ENCODE measurements at places on chromosomes 1 and 21.

GRCh38 chr1:155091071-155092051 is 12.7 kb downstream of the EFNA3 start:
- DNase-seq, result peak; percentile 83

DNA sequence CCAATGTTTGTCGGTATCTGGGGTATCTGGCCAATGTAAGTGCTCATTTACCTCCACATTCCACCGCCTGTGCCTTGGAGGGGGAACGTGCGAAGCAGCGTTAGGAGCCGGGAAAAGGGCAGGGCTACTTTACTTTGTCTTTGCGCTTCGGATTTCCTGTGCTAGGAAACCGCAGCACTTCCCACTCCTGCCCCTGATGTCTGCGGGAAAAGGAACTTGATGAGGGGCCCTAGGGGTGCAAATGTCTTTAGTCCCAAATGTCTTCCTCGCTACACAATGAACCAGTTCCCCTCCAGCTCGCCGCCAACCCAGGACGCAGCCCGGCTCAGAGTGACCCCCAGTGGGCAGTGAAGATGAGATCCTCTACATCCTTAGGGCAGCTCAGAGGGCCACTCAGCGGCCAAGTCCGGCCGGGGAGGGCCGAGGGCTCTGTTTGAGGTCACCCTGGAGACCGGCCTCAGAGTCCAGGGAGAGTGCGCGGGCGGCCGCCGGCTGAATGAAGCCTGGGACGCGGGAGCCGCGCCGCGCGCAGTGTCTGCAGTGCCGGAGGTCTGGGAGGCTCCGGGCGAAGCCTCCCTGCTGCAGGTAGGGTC is at the start of gene DYNLT5:
Gene DYNLT5 (plus strand): TSS at position 460 of the 593 bp plus-strand sequence. CDS start 2,200 bp downstream, outside the sequence.
- DNase-seq, result no peak

- DNase-seq, result no peak
Observed at GRCh38 chr1:31901838-31902509, 36.2 kb downstream of the PTP4A2 start.

- no peak for DNase-seq
Observed at GRCh38 chr1:31637915-31638673, 6.6 kb downstream of the PEF1 start.

DNA sequence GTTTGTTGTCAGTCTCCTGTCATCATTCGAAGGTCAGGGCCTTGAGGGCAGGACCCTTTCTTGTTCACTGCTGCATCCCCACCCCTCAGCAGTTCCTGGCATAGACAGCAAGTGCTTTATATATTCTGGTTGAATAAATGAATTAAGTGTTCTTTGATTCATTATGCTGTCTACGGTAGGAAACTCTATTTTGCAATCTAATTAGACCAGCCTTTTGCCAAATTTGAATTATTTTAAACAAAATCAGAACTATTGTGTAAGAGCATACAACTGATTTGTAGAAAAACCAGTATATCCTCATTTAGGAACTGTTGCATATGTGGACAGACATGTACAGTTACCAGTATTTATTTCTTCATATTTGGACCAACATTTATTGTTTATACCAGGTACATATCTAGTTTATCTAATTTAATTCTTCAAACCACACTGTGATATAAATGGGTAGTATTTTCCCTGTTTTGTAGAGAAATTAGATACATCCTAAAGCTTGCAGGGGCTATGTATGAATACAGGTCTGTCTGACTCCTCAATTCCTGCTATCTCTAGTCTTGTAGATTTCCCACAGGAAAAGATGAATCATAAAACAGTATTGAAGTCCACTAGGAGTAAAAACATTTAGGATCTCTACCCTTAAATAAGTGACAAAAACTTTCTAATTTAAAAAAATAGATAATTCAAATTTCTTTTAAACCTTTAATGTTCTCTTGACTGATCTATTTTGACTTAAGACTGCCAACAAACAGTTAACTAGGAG is 10.4 kb downstream of the MGST3 start:
- no peak for DNase-seq

DNA sequence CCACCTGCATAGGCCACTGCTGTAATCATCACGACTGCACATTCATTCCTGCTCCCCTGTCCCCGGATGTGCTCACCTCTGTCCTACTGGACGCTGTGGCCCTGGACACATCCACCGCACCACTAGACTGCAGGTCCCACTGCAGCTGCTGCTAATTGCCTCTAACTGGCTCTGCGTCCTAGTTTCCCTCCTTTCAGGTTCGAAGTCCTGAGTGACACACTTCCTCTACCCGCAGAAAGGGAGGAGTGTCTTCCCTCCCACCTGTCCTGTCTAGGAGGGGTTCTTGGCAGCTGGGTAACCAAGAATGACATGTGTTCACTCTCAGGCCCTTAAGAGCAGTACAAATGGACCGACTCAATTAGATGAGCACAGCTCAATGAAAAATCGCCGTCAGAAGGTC is 40.5 kb upstream of the ITPKB start:
- DNase-seq, result no peak

- DNase-seq, result no peak
Observed at GRCh38 chr1:238961790-238962189, 424.6 kb upstream of the CHRM3 start.

DNA sequence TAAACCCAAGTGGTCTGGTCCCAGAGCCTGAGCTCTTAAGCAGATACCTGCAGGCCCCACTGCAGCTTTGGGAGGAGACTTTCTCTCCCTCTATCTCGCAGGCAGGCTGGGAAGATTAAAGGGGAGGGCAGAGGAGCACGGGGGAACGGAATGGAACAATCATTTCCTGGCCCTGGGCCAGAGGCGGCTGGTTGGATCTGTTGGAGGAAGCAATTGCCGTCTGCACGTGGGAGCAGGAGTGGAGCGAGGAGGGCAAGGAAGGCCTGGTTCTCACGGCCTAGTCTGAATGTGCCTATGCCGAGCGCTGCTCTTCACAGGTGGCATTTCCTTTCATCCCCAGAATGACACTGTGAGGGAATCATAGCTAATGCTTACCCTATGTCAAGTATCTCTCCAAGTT is 23.7 kb downstream of the NKAIN1 start:
- DNase-seq, result no peak

DNA sequence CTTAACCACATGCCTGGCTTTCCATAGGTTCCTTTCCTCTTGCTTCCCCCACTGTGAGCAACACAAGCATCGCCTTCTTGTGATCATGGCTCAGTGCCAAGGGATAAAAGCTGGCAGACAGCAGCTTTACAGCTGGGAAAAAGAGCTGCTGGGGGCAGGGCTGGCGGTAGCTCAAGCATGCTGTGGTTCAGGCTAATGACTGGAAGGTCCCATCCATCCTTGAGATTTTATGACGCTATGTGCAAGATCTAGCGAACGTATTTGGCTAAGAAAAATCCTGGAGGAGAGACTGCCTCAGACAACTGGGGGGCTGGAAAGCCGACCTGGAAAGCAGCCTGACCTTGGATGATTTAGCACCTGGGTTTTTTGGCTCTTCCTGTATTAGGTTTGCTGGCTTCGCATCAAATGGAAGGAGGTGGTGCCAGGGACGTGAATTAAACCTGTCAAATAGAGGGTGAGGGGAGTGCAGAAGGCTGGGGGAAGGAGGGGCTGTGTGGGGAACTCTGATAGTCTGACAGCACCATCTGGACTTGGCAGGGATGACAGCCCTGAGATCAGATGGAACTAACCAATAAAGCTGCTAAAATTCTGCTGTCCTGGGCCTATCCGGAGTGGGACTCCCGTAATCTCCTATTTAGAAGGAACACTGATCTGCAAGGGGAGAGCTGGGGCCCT is 34.8 kb downstream of the ZMYND12 start:
- DNase-seq, result no peak

DNA sequence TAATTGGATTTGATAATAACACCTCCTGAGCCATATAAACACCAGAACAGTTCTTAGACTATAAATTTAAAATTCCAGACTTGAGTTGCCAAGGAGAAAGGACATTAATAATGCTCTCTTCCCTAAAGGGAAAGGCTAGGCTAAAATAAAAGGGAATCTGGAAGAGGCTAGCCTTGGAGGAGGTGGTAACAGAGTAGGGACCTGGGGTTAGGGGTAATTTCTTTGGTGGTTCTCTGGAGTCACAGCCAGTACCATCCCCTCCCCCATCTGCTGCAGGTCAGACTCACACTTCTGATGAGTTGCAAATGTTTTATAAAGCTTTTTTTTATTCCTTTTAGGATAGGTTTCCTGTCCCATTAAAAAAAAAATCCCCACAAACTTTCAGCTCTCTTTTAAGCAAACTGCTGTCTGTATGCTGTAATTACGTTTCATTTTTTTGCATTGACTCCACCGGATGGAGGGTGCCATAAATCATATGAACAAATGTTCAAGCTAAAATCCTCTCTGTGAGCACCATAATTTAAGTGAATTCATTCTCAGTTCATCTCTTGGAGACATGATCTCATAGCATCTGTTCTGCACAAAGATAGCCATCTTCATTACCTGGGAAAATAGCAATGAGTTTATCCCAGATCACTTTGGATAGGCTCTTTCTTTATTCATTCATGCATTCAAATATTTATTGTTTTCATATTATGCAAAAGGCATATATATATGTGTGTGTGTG is 379.6 kb downstream of the TTLL7 start:
- DNase-seq, result no peak

GRCh38 chr1:27572019-27572678 is 31.8 kb downstream of the AHDC1 start:
- DNase-seq, result no peak

- DNase-seq, result peak; percentile 66
Observed at GRCh38 chr1:181149326-181150125, 61.0 kb downstream of the IER5 start.

GRCh38 chr1:199282751-199283305 is 644.0 kb downstream of the PTPRC start:
- DNase-seq, result no peak

DNA sequence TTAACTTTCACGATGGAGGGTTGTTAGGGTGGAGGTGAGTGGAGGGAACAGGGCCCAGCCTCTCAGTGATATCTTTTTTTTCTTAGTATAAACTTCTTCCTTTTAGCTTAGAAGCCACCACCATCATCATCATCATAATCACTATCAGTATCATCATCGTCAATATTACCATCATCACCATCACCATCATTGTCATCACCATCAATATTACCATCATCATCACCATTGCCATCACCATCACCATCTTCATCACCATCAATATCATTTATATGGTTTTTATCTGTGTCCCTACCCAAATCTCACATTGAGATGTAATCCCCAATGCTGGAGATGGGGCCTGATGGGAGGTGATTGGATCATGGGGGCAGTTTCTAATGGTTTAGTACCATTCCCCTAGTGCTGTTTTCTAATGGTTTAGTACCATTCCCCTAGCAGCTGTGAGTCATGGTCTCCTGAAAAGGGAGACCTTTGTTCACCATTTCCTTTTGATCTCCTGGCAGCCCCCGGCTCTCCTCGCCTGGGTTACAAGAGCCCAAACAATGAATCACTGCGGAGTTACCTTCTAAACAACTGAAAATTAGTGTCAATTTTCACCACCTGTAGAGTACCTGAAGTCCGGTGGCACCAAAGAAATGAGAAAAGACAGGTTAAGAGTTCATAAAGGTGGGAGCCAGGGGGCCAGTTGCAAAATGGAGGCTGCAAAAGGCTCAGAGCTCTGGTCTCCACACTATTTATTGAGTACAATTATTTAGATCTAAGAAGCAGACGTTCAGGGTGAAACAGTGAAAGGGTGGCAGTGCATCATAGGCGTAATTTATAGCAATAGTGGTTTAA is 3.1 kb upstream of the PLA2G2E start:
- DNase-seq, result no peak

GRCh38 chr1:26791148-26791547 is 3.4 kb downstream of the PIGV start:
- no peak for DNase-seq

DNA sequence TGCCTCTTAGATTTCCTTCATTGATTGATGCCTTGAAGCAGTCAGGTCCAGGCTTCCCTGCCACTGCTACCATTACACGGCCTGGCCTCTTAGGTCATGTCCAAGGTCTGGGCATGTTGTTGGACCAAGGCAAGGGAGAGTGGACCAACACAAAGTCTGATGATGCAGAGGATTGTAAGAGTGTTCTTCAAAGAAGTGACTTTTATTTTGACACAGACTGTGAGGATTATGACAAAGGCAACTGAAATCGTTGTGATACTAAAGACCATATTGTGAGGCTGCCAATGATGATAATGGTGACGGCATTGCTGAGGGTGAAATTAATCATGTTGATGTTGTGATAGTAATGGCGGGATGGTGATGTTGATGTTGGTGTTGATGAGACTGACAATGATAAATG is 149.5 kb downstream of the GRIK3 start:
- DNase-seq, result no peak

DNA sequence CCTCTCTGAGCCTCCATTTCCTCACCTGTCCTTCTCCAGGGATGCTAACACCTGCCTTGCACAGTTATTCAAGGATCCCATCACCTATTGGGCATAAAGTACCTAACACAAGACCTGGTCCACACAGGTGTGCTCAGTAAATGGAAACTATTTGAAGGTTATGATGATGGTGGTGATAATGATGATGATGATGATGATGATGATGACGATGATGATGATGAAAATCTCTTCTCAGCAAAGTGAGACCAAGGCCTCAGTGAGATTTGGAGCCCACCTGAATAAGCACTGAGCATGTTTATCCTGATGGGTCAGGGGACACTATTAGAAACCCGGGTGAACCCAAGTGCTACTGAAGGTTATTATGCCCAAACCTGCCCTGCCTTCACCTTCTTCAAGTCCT is 100.7 kb downstream of the DMRTA2 start:
- no peak for DNase-seq

- no peak for DNase-seq
Observed at GRCh38 chr1:179146476-179146875, 64.6 kb downstream of the TOR3A start.

GRCh38 chr1:157697781-157698569 is 2.6 kb downstream of the FCRL3 start:
- DNase-seq, result no peak

- DNase-seq, result no peak
Observed at GRCh38 chr1:110007046-110007830, 22.7 kb downstream of the AHCYL1 start.

- DNase-seq, result no peak
Observed at GRCh38 chr21:35202431-35202830, 153.3 kb upstream of the RUNX1 start.

- DNase-seq, result no peak
Observed at GRCh38 chr1:72253132-72253531, 29.2 kb downstream of the NEGR1 start.

- no peak for DNase-seq
Observed at GRCh38 chr1:75472089-75472970, 138.6 kb downstream of the SLC44A5 start.

DNA sequence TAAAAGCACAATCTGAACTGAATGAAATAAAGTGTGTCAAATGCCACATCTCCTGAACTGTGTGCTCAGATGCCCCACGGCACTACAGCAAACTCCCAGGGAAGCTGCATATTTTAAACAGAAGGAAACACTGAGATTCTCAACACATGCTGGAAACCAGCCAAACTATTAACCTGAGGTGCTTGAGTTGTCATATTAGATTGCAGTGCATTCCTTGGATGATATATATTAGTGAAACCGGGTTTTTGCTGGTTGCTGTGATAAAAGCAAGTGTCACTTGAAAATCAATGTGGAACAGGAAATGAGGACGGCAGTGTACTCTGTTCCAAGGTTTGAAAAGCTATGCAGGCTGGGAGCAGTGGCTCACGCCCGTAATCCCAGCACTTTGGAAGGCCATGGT is 8.7 kb downstream of the SYNJ1 start:
- DNase-seq, result no peak

Data from activated T-cell treated with anti-CD3 and anti-CD28 coated beads, Interleukin-2, amount 50 U/mL, for 1 hour (primary cell).